ENCODE measurements at places on chromosomes 12 and 14. TPM values are rescaled to one million over a fixed set of nuclear protein-coding genes. Genes with fewer than 3 reads are reported as not detected.

The NFE2 gene
- total RNA-seq, result 4.3 TPM

The C12orf50 gene
- not detected for total RNA-seq

The NGB gene
- not detected for total RNA-seq

DNA sequence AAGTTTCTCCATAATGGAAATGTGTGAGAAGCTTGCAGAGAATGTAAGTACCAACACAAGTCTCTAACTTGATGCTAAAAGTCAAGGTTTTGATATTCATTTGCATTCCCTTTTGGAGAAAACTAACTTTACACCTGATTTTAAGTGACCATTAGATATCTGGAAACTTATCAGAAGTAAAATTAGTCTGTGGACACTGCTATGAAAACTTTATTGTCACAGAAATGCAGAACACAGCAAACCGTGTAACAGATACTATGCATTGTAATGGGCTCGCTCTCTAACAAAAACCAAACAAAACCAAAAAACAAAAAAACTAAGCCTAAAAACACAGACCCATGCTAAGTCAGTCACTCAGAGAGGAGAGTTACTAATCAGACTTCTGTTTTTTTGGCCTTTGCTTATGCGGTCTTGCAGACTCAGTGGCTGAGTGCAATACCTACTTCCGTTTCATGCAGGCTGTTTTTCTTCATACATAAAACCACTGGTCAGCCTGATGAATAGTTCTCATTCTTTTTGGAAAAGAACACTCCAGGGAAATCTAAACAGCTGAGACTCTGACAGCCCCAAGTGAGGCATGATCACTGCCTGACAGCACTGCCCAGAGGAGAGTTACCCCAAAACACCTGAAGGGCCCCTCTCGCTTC is 35.7 kb downstream of the NRDE2 start:
- no peak for DNase-seq

- no peak for DNase-seq
Observed at GRCh38 chr14:55773312-55773711, 193.3 kb downstream of the KTN1 start.

DNA sequence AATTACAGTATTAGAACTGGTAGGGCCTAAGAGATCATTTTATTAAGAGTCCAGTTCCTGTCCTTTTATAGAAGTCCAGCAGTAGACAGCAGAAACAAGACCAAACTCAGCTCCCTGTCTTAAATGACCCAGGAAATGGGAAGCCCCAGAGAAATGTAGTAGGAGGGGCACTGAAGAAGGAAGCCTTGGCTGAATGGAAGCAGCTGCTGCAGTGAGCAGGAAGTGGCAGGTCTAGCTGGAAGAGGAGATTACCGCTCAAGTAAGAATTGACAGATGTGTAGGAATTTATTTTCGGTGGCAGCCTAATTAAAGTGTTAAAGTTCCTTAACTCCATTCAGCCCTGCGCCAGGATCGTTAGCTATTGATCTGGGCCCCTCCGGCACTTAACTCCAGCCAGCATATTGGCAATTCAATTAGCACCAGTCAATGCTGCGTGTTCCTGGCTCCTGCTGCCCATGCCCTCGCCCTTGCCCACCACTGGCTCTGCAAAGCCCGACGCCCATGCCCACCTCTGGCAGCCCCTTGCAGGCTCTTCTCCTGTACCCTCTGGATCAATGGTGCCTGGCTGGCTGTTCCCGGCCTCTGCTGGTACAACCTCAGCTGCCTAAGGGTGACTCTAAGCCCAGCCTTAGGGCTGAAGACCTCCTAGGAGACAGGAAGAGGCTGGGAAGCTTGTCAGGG is 21.1 kb downstream of the ZFHX2 start:
- DNase-seq, result no peak
